ENCODE measurements at places on chromosomes 6 and 20.
A peak's percentile ranks its signal among the peaks of the same experiment; 100 is the strongest.

GRCh38 chr6:71486461-71486860 is 197.8 kb downstream of the OGFRL1 start:
- DNase-seq = no peak

GRCh38 chr6:149405823-149406765 is 6.0 kb downstream of the SUMO4 start:
- DNase-seq = no peak

- DNase-seq = no peak
These were observed 34.5 kb downstream of the CNBD2 start for GRCh38 chr20:36002855-36003254.

GRCh38 chr20:46213946-46214823 is 94.1 kb downstream of the CDH22 start:
- no peak for DNase-seq

DNA sequence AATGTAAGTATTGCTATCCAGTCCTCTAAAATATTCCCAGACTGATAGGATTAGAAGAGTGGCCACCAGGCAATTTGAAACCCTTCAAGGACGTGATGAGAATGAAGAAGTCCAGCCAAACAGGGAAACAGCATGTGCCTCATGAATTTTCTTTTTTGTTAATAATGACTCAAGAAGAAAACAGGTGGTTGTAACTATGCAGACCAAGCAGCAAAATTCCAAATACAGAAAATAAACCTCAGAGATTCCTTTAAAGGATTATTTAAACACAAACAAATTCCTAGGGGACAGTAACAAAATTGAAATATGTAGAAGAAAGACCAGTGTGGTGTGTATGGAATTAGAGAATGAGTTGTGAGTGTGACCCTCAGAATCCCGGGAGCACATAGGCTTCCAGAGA is 239.2 kb downstream of the KCNQ5 start:
- DNase-seq = no peak

DNA sequence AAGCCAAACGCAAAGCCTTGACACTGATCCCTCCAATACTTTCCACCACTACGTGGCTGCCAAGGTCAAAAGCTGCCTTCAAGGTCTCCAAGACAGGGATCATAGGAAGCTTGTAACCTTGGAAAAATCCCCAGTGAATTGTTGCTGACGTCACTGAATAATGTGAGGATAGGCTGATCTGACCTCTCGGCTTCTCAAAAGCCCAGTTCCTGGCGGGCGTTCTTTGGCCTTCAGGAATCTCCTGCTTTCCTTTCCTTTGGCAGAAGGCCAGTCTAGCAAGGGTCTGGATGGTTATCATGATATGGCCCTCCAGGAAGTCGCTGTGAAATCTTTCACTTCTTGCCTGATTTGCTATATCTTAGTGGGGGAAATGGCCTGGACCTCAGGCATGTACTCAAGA is 61.4 kb upstream of the TNFAIP3 start:
- DNase-seq = no peak

DNA sequence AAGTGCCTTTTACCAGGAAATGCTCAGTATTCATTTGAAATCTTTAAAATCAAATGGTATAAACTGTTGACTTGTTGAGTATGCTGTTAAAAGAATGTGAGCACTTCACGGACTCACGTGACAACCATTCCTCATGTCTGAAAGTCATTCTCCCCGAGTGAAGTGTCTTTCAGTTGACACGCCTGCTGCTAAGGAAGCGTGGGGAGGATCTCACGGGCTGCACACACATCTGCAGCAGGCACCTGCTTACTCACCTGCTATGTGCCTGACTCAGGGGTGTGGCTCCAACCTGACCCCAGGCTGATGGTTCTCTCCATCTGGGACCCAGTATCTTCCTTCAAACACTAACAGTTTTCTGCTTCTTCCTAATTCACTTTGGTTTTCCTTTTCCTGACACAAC is 32.7 kb downstream of the WDR27 start:
- DNase-seq = no peak

DNA sequence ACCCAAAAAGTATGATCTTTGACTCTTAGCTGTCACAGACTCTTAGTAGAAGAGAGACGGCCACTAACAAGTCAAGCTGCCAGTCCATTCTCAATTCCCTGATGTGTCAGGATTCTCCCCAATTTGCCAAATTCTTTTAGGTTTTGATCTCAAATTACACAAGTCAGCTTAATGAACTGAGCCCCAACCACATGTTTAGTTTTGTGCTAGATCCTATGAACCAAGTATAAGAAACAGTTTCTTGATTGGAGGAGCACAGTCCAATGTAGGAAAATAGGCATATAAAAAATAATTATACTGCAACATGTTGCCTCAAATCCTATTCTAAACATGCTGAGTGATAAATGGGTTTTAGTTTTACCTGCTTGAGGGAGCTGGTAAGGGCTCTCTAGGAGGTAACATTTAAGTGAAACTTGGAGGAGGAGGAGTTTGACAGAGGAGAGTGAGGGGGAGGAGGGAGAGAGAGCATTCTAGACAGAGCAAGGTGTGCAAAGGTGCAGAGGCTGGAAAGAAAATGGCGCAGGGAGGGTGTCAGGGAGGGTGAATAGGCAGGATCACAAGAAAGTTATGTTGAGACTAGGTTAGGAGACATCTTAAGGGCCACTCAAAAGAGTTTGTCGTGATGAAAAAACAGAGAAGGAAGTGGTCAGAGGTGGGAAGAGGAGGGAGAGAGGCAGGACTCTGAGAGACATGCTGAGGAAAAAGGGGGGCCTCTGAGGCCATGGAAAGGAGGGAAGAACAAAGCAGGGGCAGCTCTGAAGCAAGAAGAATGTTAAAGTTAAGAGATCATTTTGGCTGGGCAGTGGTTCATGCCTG is 22.8 kb upstream of the FAM83C start:
- DNase-seq = no peak

DNA sequence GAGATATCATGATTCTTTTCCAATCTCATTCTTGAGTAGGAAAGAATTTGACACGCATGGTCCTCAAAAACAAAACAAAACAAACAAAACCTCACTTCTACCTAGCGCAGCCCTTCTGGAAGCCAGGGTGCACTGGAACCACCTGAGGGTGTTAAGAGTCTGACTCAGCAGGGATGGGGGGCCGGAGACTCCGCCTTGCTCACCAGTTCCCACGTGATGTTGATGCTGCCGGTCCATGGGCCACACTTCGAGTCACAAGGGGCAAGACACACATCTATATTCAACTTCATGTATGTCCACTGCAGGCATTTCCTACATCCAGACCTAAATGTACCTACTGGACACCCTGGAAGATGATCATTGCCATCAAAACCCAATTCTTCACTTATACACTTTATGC is 30.4 kb downstream of the BFSP1 start:
- no peak for DNase-seq

DNA sequence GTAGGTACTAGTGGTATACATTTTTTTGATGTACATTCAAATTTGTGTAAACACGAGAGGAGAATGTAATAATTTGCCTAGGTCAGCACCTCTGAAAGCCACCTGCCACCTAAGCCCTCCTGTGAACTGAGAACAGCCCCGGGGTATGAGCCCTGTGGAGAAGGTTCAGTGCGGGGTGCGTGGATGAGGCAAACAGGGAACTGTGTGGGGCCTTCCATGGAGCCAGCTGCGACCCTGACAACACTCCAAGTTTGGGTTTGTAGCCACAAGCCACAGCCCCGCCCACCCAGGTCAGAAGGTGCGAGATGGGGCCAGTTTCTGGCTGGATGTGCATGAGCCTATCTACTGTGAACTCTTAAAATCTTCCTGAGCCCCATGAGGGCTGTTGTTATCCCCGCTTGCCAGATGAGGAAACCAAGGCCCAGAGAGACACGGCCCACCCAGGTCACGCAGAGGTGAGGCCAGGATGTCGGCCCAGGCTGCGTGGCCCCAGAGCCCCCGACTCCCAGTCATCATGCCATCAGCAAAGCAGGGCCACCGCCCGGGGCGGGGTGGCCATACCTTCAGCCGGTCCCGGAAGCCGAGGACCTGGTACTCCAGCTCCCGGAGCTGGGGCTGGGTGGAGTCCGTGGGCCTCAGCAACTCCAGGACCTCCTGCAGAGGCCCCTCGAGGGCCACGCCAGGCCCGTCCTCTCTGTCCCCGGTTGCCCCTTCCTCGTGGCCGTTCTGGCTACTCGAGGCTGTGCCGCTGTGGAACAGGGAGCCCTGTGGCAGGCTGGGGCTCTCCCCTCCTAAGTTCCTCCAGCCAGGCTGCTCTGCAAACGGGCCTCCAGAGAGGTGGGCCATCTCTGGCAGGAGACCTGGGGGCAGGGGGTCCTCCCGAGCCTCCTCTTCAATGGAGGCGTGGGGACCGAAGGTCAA is 89.6 kb downstream of the RIPOR3 start:
- no peak for DNase-seq

DNA sequence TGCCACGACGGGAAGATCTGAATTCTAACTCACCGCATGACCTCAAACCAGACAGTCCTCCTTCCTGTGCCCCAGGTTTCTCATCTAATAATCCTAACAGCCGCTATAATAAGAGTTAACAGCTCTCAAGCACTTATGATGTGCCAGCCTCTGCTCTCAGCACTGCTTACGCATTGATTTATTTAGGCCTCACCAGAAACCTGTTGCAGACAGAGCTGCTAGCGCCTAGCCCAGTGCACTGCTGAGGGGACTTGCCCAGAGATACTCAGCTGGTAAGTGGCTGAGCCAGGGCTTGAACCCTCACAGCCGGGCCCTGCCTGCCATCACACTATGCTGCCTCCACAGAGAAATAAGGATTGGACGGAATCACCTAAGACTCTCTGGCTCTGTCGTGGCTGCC is 37.7 kb downstream of the GRM4 start:
- DNase-seq = no peak

DNA sequence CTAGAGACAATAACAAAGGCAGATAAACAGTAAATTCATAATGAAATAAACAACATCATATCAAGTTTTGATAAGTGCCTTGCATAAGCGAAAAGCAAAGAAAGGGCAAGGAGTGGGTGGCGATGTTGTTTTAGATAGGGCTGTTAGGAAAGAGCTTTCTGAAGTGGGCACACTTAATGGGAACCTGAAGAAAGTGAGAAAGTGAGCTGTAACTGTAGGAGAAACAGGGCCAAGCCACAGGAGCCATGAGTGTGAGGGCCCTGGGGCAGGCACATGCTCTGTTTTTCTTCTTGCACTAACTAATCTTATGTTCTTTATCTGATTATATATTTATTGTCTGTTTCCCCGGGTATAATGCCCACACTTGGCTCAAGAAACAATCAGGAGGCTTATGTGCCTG is 193.4 kb upstream of the SUPT3H start:
- DNase-seq = no peak

DNA sequence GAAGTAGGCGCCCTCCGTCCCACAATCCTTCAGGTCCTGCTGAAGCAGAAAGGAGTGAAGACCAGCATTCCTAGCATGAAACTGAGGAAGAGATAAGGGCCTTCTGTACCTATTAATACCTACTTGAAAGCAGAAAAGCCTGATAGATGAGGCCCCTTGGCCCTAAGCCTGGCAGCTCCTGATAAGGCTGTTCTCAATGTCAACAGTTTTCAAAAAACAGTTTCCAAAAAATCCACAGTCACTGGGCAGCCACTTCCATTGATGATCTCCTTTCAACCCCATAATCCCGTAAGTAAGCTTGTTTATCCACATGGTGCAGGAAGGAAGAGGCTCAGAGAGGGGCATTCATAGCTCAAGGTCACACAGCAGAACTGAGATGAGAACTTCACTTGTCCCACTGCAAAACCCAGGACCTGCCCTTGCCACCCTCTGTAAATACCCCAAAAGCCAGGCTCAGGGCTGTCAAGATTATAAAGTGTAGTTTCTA is 2.8 kb upstream of the E2F1 start:
- no peak for DNase-seq

- DNase-seq = peak; percentile 21
These were observed 171.7 kb downstream of the WDR27 start for GRCh38 chr6:169529931-169530751.

DNA sequence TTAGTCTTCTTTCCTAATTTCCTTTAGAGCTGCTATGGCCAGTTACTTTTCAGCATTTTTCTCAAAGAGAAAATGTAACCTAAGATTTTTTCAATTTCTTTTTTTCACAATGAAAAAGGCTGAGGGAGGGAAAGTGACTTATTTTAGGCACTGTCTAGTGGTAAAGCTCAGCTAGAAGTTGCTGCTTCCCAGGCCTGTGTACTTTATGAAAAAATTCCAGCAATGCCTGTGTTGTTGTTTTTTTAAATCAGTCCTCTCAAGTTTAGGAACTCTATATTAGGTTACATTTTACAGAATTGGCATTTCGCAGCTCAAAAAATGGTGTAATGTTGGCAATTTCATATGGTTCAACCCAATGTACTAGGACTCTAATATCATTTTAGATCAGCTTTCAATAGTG is 269.6 kb downstream of the ARID1B start:
- DNase-seq = no peak

DNA sequence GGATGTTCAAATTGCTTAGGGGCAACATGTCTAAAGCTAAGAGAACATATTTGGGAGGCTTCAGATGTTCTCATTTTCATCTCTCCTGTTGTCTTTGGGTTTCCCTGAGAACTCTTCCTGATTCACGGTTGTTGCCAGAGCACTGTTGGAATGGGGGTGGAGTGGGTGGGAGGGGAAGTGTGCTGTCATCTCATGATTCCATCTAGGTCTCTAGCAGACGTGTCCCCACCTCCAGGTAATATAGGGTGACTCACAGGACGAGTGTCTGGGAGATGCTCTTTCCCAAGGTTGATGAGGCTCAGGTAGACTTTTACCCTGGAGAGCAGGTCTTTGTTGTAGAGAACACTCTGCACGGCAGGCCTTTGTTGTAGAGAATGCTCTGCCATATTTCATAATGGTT is 636.9 kb downstream of the QKI start:
- no peak for DNase-seq

DNA sequence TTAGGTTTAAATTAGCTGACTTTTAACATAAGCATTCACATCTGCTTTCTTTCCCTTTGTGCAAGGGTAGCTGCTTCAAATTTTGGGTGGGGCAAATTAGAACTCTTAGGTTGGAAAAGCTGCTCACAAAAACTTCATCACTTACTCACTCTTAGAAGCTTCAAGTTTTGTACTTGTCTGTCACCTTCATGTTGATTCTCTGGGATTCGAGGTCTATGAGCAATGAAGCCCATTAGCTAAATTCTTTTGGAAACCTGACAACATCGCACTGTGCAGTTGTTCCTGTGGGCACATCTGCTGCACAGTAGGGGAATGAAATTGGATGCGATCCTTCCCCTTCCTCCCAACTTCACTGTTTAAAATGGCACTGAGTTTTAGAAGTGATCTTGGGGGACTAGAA is 156.1 kb downstream of the UBE3D start:
- no peak for DNase-seq

GRCh38 chr20:2179233-2179580 is 77.6 kb downstream of the STK35 start:
- DNase-seq = no peak

Measured in naive thymus-derived CD4-positive, alpha-beta T cell (primary cell).